ENCODE measurements at places on chromosomes 2 and 18.

DNA sequence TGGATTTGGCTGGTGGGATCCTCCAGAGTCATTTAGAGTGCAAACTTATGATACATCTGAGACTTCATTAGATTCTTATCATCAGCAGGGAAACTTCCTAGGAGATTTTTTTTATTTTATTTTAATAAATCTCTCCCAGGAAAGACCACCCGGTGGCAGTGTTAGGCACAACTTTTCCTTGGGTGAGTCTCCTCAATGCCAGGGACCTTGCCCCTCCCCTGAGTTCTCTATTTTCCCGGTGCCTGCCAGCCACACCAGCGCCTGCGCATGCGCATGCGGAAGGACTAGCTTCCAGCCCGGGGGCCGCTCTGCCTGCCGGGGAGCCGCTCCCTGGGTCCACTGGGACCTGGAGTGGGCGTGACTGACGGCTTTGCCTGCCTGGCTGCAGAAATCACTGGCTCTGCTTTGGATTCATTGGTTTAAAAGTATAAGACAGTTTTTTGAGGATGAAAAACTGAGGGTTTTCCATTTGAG lies 86.6 kb downstream of the TMEM182 start:
- DNase-seq = peak; percentile 30

DNA sequence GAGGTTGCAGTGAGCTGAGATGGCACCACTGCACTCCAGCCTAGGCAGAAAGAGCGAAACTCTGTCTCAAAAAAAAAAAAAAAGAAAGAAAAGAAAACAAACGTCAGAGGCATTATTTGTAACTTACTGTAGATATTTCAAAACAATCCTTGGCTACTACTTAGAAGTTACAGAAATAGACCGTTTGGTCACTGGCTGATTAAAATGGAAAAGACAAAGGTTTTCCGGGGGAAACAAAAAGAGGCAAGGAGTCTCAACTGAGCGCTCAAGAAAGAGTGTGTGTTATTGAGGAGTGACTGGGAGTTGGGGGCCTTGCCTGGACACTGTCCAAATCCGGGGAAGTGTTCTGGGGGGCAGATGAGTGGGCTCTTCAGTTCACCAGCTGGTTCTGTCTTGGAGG lies 47.6 kb downstream of the TEX44 start:
- DNase-seq = no peak

DNA sequence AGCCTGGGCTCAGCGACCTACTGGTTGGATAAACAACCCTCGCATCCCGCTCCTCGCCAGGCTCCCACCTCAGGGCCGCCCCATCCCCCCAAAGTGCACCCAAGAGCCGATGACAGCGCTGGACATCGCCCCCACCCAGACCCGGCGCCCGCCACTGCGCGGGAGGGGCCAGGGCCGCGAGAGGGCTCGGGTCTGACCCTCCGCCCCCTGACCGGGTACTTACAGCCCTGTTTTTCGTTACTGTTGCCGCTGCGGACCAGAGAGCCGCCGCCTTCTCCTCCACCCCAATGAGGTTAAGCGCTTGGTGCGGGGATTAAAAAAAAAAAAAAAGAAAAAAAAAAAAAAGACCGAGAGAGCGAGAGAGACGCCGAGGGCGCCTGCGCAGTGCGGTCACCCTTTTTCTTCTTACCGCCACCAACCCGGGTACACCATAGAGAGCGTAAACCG lies at the start of gene CLASP1:
Gene CLASP1, minus strand, starts transcription at position 314 of the 447 bp plus-strand sequence. CDS start 43,567 bp downstream, outside the sequence.
- no peak for DNase-seq

DNA sequence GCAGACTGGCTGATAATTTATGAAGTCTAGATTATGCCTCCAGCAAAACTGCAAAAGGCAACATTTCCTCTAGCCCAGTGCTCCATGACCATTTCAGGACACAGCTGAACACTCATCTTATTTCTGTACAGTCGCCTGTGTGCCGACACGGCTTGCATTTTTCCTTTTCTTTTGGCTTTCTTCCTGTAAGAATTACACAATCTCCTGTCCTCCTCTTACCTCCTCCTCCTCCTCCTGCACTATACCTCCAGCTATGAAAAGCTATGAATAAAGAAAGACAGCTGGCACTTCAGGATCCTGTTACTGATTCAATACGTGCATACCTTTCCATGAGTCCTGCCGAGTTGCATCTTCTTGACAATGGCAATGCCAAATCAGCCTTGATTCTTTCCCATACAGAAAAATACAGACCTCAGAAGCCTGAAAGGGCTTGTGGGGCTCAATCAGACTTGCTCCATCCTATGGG lies 32.2 kb upstream of the TRIB2 start:
- DNase-seq = peak; percentile 49

GRCh38 chr2:207394812-207395534 lies 134.8 kb upstream of the CREB1 start:
- DNase-seq = peak; percentile 18
